Occipital lobe (tissue), 3 donors: ENCODE measurements at places on chromosomes 5 and 9.

- no peak for DNase-seq
Observed at GRCh38 chr5:109669991-109670706, 19.6 kb upstream of the MAN2A1 start.

GRCh38 chr9:114210136-114210535 is 54.8 kb downstream of the COL27A1 start:
- DNase-seq = no peak

GRCh38 chr9:84212982-84213381 is 127.6 kb downstream of the SLC28A3 start:
- DNase-seq = no peak

- no peak for DNase-seq
Observed at GRCh38 chr9:18185196-18185595, 288.8 kb upstream of the ADAMTSL1 start.

- no peak for DNase-seq
Observed at GRCh38 chr5:91018712-91019371, 364.3 kb downstream of the ARRDC3 start.

DNA sequence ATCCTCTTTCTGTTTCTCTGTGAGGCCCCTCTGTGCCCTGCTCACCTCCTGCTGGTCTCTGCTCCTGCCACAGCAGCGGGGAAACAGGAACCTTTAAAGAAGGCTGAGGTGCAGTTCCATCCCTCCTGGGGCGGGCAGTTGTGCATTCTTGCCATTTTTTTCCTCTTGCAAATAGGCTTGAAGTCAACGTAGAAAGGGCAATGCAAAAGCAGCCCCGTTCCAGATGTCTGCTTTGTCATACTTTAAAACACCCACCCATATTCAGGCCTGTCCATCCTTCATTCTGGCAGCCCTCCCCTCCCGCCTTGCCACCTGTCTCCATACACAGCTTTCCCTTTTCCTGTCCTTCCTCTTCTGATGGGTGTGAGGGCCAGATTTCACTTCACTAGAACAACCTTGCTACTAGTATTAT is 65.4 kb upstream of the KLF9 start:
- DNase-seq = no peak

- DNase-seq = no peak
Observed at GRCh38 chr9:105047742-105048041, 119.7 kb upstream of the ABCA1 start.

- DNase-seq = no peak
Observed at GRCh38 chr9:121598167-121598964, 53.1 kb upstream of the DAB2IP start.

DNA sequence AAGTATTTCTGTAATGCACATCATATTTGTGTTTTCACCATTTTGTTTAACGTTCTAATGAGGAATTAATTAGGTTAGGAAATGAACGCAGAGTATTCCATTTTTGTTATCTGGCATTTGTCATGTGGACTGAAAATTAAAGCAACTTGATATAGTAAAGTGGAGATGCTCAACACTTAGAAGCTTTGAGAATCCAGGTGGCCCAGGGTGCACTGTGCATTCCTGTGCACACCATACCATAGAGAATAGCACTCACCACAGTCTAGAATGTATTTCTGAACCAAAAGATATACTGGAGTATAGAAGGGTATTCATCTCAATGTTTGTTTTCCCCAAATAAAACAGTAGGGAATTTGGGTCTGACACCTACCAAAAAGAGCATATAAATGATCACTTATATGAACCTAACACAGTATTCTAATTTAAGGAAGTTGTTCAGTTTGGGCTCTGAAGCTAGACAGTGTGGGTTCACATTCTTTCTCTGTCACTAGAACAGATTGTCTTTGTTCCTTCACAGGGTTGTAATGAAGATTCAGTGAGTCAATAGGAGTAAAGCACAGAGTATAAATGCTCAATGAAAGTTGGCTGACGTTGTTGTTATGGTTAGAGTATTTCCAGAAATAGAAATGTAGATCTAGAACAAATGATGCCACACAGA is 125.6 kb upstream of the DMRT1 start:
- DNase-seq = no peak

- DNase-seq = no peak
Observed at GRCh38 chr9:98180996-98181395, 11.4 kb downstream of the CORO2A start.

- peak; percentile 71 for DNase-seq
Observed at GRCh38 chr9:120583958-120584369, 4.0 kb upstream of the CDK5RAP2 start.

- no peak for DNase-seq
Observed at GRCh38 chr5:35671541-35672295, 54.1 kb downstream of the SPEF2 start.

GRCh38 chr5:146107901-146108300 is 2.5 kb upstream of the PLAC8L1 start:
- no peak for DNase-seq

- no peak for DNase-seq
Observed at GRCh38 chr5:36261186-36261585, 19.5 kb upstream of the NADK2 start.

DNA sequence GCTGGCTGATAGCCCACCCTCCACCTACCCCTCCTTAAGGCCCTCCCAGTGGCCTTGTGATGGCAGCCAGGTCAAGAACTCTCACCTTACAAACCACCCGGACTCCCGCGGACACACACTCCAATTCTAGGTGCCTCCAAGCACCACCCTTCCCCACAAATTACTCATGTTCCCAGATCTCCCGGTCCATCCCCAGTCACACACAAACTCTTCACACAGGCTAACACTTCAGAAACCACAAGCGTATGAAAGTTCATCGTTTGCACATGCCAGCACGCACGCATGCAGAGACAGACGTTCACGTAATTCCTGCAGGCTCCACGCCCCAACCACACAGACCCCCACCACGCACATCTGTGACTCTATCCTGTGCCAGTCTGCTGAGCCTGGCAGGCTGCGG is 18.0 kb downstream of the NR5A1 start:
- no peak for DNase-seq

- DNase-seq = no peak
Observed at GRCh38 chr5:169494941-169495548, 88.5 kb upstream of the SPDL1 start.

DNA sequence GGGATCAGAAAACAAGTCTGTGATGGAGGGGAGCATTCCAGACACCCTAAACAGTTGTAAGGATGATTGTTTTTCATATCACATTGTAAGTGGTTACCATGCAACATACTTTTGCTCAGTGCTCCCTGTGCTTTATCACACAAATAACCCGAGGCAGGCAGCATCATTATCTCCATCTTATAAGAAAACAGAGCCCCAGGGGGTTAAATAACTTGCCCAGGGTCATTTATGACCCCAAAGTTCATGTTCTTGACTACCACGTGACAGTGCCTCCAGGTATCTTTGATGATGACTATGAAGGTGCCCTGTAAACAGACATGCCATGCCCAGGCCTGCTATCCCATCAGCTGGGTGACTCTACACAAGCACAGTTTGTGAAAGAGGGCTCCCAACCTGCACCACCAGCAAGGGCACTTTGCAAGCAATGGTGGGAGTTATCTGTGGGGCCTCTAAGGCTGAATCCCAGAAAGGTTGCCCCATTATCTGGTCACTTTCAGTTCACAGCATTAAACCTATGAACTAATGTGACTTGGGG is 9.5 kb downstream of the GNPDA1 start:
- DNase-seq = no peak

- DNase-seq = no peak
Observed at GRCh38 chr9:95084254-95084934, 233.1 kb downstream of the FANCC start.

- DNase-seq = no peak
Observed at GRCh38 chr9:136950656-136951276, 1.3 kb upstream of the LCN12 start.

- no peak for DNase-seq
Observed at GRCh38 chr5:143703659-143704058, 108.3 kb upstream of the HMHB1 start.

- DNase-seq = no peak
Observed at GRCh38 chr5:72245951-72246532, 74.0 kb downstream of the MRPS27 start.

DNA sequence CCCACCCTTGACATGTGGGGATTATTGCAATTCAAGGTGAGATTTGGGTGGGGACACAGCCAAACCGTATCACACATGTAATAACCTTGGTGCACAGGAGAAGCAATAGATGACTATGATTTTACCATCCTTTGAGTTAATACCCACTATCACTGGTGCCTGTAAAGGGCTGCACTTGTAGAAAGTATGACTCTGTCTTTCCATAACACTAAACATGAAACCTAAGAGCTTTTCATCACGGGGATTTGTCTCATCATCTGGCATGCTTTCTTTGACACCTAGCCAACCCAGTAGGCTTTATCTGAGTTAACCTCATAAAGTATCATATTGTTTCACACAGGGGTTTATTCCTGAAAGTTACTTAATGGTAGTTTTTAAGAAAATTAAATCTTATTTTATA is 188.9 kb upstream of the TNC start:
- DNase-seq = no peak

DNA sequence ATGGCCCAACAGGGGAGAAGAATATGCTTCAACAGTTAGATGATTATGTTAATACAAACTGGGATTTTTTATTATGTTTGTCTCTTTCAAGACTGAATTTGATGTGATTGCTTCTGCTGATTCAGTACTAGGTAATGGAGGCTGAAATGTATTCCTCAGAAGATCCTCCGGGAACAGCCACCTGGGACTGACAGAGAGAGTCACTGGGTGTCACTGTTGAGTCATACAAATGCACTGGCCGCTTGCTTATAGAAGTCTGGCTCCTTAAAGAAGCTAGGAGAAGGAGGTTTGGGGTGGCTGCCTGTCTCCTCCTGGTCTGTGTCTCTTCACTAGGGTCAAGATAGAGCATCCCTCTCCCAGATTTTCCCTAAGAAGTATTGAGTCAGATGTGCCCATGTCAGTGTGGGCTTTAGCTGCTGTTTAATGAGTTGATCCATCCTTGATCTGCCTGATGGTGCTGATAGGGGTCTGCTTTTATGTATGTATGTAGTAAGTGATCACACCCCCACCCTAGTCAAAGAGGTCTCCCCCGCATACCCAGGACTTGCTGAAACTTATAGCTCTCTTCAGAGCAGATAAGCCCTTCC is 773.4 kb downstream of the BRINP1 start:
- DNase-seq = peak; percentile 44

GRCh38 chr9:102445906-102446305 is 549.2 kb upstream of the CYLC2 start:
- DNase-seq = no peak

GRCh38 chr9:82192211-82192610 is 203.6 kb downstream of the SPATA31D1 start:
- no peak for DNase-seq

GRCh38 chr5:89003563-89004036 is 120.6 kb upstream of the MEF2C start:
- no peak for DNase-seq

- DNase-seq = no peak
Observed at GRCh38 chr9:90853945-90854344, 52.3 kb downstream of the SYK start.

GRCh38 chr5:58326022-58326421 is 133.9 kb downstream of the PLK2 start:
- DNase-seq = no peak

- no peak for DNase-seq
Observed at GRCh38 chr5:10140195-10140973, 109.3 kb downstream of the ATPSCKMT start.

- DNase-seq = no peak
Observed at GRCh38 chr9:78188594-78188993, 47.3 kb upstream of the CEP78 start.
